Stimulated activated CD4-positive, alpha-beta T cell treated with anti-CD3 and anti-CD28 coated beads, Interleukin-1b, Interleukin-23, amount 100 ng/mL, for 1 hour (primary cell): ENCODE measurements at places on chromosomes 1 and 21.

- no peak for DNase-seq
Observed at GRCh38 chr1:184987696-184988095, 13.4 kb upstream of the NIBAN1 start.

DNA sequence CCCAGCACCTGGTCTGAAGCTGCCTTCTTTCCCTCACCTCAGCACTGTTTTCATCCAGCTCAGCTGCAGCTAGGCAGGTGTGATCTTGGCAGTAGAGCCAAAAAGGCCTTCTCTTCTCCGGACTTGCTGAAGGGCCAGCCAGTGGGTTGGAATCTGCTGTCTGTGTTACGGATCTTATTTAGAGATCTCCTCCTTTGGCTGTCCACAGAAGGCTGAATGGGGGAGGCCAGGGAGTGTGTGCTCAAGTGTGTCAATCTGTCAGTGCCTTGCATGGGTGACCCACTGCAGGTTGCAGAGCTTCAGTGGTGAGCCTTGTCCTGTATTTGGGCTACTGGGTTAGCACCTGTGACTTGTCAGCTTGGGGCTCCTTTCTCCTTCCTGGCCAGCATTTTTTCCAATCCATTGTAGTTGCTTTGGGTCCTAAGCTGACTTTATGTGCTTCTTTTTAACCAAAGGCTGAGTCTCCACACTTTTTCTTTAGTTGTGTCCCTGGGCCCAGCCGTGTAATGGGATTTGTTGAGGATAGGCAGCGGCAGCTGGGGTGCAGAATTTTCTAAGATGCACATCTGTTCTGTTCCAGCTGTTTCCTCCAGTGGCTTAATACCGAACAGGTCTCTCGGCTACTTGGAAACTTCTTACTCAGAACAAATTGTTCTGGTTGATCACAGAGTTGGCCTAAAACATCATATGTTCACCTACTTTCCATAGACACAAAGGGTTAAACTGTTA lies 126.8 kb downstream of the PEX14 start:
- DNase-seq: no peak

GRCh38 chr1:29783508-29784275 lies 547.4 kb downstream of the PTPRU start:
- DNase-seq: no peak

DNA sequence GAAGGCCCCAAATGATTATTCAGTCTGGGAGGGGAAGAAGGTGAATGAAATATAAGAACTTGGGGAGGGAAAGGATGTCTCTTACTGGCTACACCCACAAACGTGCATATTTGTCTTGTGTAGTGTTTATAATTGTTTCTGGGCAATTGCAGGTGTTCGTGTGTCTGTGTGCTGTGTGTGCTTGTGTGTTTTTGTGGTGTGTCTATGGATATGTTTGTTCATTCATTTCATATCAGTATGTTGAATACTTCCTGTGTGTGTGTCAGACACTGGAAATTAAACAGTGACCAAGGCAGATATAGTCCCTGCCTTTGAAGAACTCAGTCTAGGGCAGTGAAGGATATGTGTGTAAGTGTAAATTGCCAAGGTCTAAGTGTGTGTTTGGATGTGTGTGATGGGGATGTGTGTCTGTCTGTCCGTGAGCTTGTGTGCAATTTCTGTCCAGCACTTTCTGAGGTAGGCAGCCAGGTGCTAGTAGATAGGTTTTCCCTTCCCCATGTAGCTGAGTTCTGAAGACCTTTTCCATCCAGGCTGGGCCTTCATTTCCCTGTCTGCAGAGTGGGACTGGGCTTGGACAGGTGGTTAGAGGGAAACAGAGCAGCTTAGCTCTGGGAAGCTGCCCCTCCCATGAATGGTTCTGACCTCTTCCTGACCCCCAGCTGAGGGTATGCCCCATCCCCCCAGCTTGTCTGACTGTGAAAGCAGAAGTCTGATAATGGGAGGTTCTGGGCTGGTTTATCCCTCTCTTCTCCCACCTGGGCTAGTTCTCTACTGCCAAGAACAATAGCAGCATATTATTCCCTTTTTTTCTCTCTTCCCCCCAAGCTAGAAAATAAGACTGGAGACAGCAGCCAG lies 3.8 kb downstream of the AGO1 start:
- DNase-seq: no peak

DNA sequence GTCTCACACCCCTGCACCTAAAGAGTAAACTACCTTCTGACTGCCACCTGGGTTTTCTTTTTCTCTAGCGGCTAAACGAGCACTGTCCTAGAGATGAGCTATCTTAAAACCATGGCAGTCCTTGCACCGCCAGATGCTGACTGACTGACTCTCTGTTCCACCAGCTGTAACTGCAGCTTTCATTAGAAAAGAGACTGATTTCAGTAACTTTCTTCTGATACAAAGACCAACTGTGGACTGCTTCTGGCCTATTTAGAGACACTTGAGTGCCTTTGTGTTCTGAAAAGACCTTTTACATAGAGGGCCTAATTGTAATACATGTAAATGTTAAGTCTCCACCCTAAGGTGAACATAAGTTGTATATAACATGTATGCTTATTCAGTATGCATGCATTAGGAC lies 152.5 kb downstream of the DISC1 start:
- DNase-seq: no peak

- no peak for DNase-seq
Observed at GRCh38 chr21:38661197-38661871, 144.4 kb upstream of the ETS2 start.

GRCh38 chr1:43241413-43241836 lies 28.4 kb upstream of the TMEM125 start:
- no peak for DNase-seq

- no peak for DNase-seq
Observed at GRCh38 chr1:168974611-168975010, 131.9 kb upstream of the ATP1B1 start.
